ENCODE measurements at places on chromosomes 5 and 9. TPM values are rescaled to one million over a fixed set of nuclear protein-coding genes. Genes with fewer than 3 reads are reported as not detected.

The CLTA gene
- 102 TPM for polyA plus RNA-seq

The PCSK5 gene
- polyA plus RNA-seq = 0.99 TPM

The GFI1B gene
- polyA plus RNA-seq = 0.14 TPM

The ADAMTSL2 gene
- polyA plus RNA-seq = 9.0 TPM

The RIGI gene
- polyA plus RNA-seq = 2.4 TPM

The LHX3 gene
- polyA plus RNA-seq = not detected

The PCDHGB3 gene
- 0.99 TPM for polyA plus RNA-seq

The PDLIM4 gene
- polyA plus RNA-seq = 10.7 TPM

The GLRA1 gene
- 0.08 TPM for polyA plus RNA-seq

The SLC28A3 gene
- 6.8 TPM for polyA plus RNA-seq

The CLIC3 gene
- polyA plus RNA-seq = 1.1 TPM

The GRM6 gene
- polyA plus RNA-seq = 0.02 TPM

The CCDC192 gene
- not detected for polyA plus RNA-seq

The PLEKHG4B gene
- 0.30 TPM for polyA plus RNA-seq

The PCDHB4 gene
- polyA plus RNA-seq = 5.1 TPM

The PCDHGA7 gene
- 0.92 TPM for polyA plus RNA-seq

The PCDHGA6 gene
- 1.1 TPM for polyA plus RNA-seq

The PCDHGA9 gene
- 0.31 TPM for polyA plus RNA-seq

The MLANA gene
- not detected for polyA plus RNA-seq

The INSYN2B gene
- not detected for polyA plus RNA-seq

The SLCO6A1 gene
- not detected for polyA plus RNA-seq

The SLC4A9 gene
- polyA plus RNA-seq = 0.89 TPM

The IFNA21 gene
- not detected for polyA plus RNA-seq

The HTR4 gene
- not detected for polyA plus RNA-seq

The DNAJC18 gene
- 5.1 TPM for polyA plus RNA-seq

The OLFML2A gene
- 2.3 TPM for polyA plus RNA-seq

The OLFM1 gene
- 14.1 TPM for polyA plus RNA-seq

The DRD1 gene
- 0.04 TPM for polyA plus RNA-seq

The FCN2 gene
- not detected for polyA plus RNA-seq

The GARIN3 gene
- polyA plus RNA-seq = not detected

The FOXI1 gene
- 0.38 TPM for polyA plus RNA-seq

The KIAA0825 gene
- 0.33 TPM for polyA plus RNA-seq

The ZER1 gene
- polyA plus RNA-seq = 16.9 TPM

The ORM2 gene
- 0.34 TPM for polyA plus RNA-seq

The TBC1D9B gene
- polyA plus RNA-seq = 87.2 TPM

The GRXCR2 gene
- not detected for polyA plus RNA-seq

The PCDHGA11 gene
- polyA plus RNA-seq = 0.23 TPM

All from pancreas (tissue), 10 donors.